Posterior vena cava (tissue), 2 donors: ENCODE measurements at places on chromosomes 12 and 14. TPM values are rescaled to one million over a fixed set of nuclear protein-coding genes. Genes with fewer than 3 reads are reported as not detected.

WNT1 gene
- not detected for total RNA-seq

KRT75 gene
- not detected for total RNA-seq

DCP1B gene
- 18.0 TPM for total RNA-seq

CATSPERB gene
- 1.2 TPM for total RNA-seq

PCNX4 gene
- total RNA-seq: 42.1 TPM

TMTC1 gene
- total RNA-seq: 63.8 TPM

CCDC38 gene
- not detected for total RNA-seq

PRDM4 gene
- 20.7 TPM for total RNA-seq

ZFC3H1 gene
- total RNA-seq: 47.9 TPM

ALDH2 gene
- total RNA-seq: 79.9 TPM

REP15 gene
- total RNA-seq: 1.5 TPM

KRT72 gene
- total RNA-seq: not detected

B4GALNT1 gene
- 6.0 TPM for total RNA-seq

WNT5B gene
- 10.1 TPM for total RNA-seq

STK38L gene
- total RNA-seq: 221 TPM
